ENCODE measurements at places on chromosomes 12 and 14.

DNA sequence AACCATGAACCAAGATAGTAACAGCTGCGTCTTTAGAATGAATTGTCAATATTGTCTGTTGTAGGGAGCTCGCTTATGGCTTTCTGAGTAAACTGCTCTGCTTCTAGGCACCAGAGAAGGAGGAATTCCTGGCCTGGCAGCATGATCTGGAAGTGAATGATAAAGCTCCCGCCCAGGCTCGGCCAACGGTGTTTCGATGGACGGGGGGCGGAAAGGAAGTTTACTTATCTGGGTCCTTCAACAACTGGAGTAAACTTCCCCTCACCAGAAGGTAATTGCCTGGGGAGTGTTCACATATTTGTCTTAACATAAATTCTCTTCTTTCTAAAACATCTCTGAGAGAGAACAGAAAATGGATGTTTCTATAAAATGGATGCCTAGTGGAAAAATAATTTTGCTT lies 4.3 kb downstream of the PRKAB1 start:
- DNase-seq: no peak

- no peak for DNase-seq
These were observed 8.3 kb downstream of the BDKRB2 start for GRCh38 chr14:96212896-96213295.

DNA sequence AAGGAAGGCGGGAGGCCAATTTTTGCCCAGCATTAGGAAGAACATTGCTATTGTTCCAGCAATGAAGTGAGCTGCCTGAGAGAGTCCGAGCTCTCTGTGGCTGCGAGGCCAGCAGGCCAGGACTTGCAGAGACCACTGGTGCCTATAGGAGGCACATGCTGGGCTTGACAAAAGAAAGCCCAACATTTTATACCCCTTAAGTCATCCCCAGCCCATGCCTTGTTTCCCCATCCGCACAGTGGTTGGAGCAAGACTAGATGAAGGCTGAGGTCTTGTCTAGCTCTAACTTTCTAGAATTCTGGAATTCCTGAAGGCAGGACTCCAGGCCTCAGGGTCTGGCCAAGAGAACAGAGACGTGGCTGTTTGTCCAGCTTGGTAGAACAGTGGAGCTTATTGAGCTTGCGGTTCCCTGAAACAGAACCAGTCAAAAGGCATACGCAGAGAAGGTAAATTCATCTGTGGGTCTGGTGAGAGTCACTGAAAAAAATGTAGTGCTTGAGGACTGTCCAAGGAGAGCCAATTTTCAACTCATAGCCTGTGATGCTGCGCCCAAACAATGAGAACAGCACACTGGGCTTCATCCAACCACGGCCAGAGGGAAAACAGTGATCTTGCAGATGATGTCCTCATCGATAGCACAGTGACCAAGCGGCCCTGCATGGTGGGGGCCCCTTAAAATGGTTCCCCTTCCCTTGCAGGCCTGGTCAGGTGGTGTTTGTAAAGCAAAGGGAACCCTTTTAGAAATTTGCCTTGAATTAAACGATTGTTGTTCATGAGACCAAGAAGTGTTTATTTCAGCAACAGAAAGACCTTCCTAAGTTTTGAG lies 27.1 kb upstream of the COL2A1 start:
- DNase-seq: peak; percentile 51

DNA sequence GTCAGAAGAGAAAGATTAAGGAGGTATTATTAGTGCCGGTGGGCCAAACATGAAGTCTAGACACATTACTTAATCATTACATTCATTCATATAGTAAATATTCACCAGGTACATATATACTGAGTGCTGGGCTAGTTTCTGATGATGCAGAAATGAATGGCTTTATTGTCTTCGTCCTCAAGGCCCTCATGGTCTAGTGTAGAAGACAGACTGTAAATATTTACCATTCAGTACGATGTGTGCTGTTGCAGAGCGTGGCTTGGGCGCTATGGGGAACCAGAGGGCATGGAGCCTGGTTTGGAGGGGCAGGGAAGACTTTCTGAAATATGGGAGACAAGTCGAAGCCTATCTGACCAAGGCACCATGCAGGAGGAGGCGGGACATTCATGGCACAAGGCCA lies 37.0 kb upstream of the TCL1B start:
- DNase-seq: no peak

- no peak for DNase-seq
These were observed 11.1 kb downstream of the TTC5 start for GRCh38 chr14:20294636-20295035.

DNA sequence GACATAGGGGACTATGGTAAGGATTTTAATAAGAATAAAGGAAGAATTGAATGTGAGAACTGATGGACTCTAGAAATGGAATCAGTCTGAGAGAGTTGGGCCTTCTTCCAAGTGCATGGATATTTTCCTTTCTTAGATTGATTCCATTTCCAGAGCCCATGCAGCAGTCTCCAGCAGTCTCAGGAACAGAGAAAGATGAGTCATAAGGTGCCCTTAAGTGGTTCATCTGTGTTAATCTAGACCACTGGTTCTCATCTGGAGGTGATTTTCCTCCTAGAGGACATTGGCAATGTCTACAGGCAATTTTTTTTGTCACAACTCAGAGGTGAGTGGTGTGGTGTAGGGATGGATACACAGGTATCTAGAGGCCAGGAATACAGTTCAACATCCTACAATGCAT lies 25.9 kb downstream of the TRIM9 start:
- DNase-seq: no peak

GRCh38 chr12:77609016-77609415 lies 221.7 kb upstream of the NAV3 start:
- DNase-seq: no peak

GRCh38 chr12:131828671-131829355 lies 620 bp downstream of the MMP17 start:
- peak; percentile 87 for DNase-seq

DNA sequence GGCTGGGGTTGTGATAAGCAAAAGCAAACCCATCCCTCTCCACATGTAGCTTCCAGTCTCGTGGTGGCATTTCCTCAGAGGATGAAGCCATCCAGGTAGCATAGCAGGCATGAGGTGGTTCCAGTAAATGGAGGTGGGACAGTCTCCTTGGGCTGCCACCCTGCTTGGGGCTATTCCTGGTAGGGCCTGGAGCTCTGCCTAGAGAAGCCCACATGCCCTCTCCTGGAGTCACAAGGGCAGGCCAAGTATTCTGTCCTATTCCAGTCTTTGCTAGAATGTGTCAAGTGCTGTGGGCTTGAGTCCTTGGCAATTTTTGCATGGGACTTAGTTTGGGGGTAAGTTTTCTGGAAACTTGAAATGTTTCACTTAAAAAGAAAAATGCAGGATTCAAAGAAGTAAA lies 469.9 kb downstream of the DPF3 start:
- no peak for DNase-seq

DNA sequence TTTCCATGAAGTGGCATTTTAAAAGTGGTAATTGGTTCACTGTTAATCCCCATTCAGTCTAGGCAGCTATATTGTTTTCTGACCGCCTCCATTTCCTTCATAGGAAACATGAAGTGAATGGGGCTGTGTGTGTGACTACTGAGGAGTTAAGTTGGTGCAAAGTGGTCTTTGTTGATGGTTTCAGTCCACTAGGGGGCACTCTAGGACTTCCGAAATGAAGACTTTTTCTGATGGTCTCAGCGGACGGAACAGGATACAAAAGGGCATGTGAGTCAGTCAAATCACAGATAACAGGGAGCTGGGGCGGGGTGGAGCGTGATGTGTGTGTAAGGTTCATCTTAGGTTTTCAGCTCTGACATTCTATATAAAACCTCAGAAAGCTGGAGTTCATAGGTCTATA lies 240.1 kb upstream of the OR4E1 start:
- DNase-seq: peak; percentile 7

DNA sequence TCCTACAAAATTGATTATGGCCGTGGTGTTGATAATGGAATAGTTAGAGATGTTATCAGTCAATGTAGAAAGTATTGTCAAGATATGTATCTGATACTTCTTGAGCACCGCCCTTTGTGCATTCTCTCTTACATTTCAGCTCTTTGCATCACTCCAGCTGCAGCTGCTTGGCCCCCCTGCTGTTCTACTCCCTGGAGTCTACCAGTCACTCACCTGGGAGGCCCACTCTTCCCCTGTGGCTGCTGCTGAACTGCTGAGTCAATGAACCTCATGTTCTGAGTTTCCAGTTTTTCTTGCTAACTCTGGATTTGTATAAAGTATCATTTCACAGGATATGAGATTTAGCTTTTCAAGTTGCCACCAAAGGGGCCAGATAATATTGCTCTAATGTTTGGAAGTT lies 312.8 kb upstream of the SLC16A7 start:
- peak; percentile 48 for DNase-seq

DNA sequence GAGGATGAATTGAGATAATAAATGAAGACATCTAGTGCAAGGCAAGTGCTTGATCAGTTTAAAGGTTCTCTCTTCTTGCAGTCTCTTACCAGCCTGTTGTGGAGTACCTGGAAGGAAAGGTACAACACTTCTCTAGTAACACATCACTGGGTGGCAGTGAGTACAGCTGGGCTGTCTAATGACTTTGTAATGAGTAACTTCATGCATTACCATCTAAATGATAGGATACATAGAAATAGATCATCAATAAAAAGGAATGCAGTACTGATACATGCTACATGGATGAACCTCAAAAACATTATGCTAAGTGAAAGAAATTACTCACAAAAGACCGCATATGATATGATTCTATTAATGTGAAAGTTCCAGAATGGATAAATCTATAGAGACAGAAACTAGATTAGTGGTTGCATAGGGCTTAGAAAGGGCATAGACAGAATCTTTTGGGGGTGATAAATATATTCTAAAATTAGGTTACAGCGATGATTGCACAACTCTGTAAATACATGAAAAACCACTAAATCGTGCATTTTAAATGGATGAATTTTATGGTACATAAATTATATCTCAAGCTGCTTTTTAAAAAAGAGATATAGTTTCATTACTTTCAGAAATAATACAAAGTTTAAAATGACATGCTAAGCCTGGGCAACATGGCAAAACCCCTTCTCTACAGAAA lies 224.4 kb downstream of the CHST11 start:
- no peak for DNase-seq

GRCh38 chr12:109739747-109740693 lies 26.4 kb downstream of the FAM222A start:
- DNase-seq: peak; percentile 90

DNA sequence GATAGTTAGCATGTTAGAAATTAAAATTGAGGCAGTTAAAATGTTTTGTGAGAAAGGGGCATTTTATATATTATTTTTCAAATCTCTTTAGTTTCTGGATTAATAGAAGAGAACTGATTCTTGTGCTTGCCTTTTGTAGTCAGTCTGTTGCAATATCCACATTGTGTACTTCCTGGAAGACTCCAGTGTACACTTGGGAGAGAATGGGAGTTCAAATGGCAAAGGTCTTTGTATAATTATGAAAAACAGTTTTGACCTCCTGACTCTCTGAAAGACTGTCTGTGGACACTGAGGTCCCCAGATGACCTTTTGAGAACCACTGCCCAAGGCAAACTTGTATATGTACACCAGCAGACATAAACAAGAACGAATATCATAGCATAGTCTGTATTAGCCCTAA lies 12.1 kb downstream of the E2F7 start:
- DNase-seq: no peak

GRCh38 chr12:68451261-68452077 lies 119.3 kb upstream of the MDM1 start:
- no peak for DNase-seq

DNA sequence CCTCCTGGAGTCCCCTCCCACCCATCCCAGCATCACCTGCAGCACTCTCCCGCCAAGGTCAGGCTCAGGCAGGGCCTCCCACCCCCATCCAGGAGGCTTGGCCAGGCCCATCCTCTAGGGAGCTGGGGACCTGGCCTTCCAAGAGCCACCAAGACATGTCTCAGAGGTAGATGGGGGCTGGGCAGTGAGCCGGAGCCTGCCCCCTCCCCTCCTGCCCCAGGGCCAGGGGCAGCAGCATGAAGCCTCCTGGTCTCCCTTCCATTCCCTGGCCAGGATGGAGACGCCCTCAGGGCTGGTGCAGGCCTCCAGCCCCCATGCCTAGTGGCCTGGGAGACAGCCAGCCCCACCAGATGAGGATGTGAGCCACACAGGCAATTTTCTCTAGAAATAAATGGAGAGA lies 69.3 kb upstream of the C14orf180 start:
- peak; percentile 63 for DNase-seq

DNA sequence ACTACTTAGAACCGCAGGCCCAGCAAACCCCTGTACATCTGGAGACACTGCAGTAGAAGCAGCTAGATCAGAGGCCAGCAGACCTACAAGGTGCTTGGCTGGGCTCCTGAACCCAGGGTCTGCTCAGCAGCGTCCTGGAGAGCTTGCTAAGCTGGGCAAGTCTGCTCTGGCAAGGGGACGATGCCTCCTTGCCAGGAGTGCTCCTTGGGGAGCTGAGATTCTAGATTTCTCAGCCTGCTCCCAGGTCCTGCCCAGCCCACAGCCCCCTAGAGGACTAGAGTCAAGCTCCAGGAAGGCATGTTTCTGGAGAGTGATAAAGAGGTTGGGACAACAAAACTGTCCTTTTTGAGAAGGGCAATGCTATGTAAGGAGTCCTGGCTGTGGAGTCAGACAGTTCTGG lies 60.3 kb downstream of the HSPB8 start:
- no peak for DNase-seq

DNA sequence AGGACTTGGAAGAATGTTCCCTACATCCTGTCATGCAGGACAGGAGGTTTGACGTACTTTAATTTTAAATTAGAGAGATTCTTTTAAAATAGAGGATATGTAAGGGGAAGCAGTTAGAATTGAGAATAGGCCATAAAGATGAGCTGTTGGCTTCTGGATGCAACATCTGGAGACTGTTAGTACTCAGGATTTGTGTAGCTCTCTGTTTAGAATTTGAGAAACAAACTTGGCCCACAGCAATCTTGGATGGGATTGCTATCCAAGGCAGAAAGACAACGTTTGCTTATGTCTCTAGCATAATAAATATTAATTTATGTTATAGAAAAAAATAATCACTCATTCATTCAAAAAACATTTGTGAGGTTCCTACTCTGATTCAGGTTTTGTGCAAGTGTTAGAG lies 398.4 kb upstream of the NOVA1 start:
- no peak for DNase-seq

DNA sequence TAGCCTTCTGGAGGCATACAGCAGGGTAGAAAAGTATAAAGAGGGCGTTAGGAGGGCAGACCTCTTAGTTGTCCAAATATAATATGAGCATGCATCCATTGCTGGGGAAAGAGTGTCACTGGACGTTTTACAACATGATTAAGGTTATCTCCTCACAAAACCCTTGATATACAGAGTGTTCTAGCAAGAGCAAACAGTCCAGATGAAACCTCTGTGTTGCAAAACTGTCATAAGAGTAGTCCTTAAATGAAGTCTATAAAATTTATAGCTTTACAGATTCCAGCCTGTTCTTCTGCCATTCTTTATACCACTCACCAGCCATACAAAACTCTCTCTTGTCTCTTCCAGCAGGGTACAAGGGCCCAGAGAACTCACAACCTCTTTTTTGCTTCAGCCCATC lies 21.7 kb downstream of the WBP11 start:
- DNase-seq: no peak

GRCh38 chr12:26846416-26846815 lies 13.4 kb upstream of the ITPR2 start:
- no peak for DNase-seq

GRCh38 chr14:99790201-99790977 lies 2.8 kb upstream of the EML1 start:
- no peak for DNase-seq
